Activated naive CD8-positive, alpha-beta T cell treated with anti-CD3 and anti-CD28 coated beads, Interleukin-2, amount 50 U/mL, for 24 hours (primary cell): ENCODE measurements at places on chromosomes 1 and 21.

DNA sequence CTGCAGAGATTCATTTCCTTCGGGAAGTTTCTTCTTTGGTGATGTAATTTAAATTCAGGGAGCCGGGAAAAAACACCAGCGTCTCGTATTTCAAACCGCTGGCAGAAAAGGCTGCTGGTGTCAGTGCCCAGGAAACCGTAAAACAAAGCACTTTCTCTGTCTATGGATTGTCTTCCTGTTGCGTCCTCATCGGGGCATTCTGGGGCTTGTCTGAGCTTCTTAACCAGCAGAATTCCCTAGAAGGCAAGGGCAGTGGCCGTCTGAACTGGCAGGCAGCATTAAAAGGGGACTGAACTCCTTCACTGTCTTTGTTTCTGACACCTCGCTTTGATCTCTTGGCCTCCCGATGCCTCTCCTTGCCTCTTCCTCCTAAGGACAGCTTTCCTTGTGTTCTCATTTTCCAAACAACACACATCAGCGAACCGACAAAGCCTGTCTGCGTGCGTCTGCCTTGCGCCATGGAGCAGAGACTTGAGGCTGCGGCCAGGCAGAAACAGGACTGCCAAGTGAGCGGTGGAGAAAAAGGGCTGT, 391.6 kb upstream of the VAMP3 start:
- DNase-seq: no peak

GRCh38 chr1:65630855-65631254, 161.8 kb upstream of the PDE4B start:
- DNase-seq: no peak

DNA sequence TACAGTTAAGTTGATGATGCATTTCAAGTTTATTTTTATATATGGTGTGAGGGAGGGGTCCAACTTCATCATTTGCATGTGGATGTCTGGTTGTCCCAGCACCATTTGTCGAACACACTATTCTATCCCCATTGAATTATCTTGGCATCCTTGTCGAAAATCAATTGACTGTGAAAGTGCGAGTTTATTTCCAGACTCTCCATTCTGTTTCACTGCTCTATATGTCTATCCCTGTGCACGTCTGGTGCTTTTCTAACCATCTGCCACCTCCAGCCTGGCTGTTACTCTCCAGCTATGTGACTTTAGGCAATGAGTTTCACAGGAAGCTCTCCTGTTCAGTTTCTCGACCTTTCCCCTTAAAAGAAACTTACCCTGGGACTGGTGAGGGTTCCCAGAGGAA, 137.1 kb upstream of the KLHDC7A start:
- DNase-seq: no peak

DNA sequence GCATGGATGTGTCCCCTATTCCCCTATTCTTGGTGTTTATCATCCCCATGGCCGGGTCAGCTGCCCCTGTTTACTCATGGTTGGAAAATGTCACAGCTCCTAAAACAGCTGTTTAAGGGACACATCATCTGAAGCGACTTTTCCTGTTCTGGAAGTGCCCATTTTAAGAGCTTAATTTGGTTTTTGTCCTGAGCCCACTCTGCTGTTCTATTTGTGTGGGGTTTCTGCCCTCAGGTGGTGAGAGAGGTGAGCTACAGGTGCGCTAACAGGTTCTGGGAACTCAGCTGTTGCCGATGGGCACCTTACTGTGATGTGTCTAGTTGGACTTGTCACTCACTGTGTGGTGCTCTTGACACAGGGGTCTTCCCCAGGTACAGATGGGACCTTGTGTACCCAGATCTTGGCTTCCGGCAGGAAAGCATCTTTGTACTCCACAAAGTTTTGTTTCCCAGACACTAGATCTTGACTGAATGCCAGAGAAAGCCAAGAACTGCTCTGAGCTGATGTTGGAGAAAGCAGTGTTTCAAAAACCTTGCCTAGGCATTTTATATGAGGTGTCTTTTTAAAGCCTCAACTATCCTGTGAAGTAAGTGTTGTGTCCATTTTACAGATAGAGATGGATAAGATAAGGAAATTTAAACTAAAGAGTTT, 59.0 kb upstream of the CD1D start:
- peak; percentile 15 for DNase-seq

- no peak for DNase-seq
Measured at GRCh38 chr1:176944606-176945005, 219.9 kb downstream of the ASTN1 start.

DNA sequence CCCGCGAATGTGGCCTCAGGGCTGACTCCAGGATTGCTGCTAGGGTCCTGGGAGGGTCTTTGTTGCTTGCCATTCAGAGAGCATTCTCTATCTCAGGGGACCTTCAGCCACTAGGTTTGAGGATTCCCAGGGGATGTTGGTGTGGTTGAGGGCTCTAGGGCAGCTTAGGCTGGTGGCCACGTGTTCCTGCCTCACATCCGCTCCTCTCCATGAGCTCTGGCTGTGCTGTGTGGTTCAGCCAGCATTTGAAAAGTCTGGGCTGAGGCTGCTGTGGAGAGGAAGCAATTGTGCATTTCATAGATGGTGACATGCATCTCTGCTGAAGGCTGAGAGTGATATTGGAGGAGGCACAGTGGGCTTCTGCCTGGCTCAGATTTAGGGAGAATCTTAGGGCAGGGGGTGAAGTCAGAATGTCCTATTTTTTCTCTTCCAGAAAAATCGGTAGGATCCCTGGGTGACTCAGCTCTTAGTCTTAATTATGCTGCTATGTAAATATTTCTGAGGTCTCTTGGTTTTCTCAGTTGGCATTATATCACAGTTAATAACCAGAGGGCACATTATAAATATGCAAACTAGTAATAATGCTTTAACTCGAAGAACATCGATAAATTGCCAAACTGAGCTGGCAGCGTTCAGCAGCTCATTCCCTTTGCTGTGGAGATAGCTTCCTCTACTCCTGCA, 182.3 kb downstream of the CAMTA1 start:
- no peak for DNase-seq

GRCh38 chr1:219726480-219727272, 113.8 kb upstream of the ZC3H11B start:
- DNase-seq: no peak

- no peak for DNase-seq
Measured at GRCh38 chr1:205065666-205066065, 18.6 kb downstream of the TMEM81 start.

DNA sequence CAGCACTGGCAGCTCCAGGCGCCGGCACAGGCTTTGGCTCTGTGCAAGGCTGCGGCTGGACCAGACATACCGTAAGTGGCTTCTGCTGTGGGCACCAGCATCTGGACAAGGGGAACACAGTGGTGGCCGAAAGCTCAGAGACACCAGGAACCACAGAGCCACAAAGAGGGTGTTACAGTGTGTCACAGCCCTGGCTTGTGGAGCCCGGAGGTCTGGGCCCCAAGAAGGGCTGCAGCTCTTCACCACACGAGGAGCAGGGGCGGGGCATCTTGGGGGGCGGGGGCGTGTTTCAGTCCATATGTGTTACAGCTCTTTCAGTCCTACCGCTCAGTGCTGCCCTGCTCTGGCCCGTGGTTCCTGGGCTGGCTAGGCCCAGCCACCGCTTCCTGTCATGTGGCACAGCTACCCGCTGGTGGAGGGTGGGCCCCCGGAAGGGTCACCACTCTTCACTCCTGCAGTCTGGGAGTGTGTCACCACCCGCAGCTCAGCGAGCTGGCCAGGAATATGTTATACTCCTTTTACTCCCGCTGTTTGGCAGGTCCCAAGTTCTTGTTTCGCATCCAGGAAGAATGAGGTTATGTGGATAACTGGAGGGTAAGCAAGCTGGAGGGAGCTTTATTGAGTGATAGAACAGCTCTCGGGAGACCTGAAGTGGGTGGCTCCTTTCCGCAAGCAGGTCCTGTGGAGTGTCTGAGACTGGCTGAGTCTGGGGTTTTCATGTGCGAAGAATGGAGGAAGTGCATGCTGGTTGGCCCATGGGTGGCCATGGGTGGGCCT, 3.3 kb upstream of the LSM10 start:
- DNase-seq: peak; percentile 67

DNA sequence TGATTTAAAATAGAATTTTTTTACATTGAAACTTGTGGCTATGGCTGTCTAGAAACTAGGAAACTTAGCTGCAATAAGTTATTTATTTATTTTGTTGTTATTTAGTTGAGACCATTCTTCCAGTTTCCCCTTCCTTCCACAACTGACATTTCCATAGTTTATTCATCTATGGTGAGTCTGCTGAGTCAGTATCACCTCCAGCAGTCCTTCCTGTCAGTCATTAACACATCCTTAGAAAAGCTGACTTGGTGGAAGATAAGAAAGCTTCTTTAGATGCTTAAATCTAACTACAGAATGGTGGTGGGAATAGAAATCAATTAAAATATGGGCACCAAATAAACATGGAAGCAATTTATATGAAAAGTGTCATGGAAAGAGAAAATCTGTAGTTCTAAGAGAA, 714.0 kb downstream of the RWDD3 start:
- no peak for DNase-seq

GRCh38 chr1:159443066-159443750, 3.7 kb downstream of the OR10J1 start:
- DNase-seq: no peak

DNA sequence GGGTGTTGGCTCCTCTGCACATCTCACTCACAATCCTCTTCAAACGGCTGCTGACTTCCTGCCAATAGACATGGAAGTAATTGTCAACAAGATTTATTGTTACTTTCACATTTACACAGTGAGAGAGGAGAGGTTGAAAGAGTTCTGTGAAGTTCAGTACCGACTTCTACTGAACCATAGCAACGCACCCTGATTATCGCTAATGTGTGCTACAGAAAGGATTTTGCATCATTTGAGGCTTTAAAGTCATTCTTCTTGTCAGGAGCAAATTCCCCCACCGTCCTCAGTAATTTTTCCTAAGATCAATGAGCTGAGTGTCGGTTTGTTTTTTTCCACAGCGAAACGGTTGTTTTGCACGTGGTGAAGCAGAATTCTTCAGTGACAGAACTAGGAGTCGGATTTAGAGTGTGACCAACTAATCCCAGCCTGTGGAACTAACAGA, 361.0 kb downstream of the ADGRL2 start:
- no peak for DNase-seq

DNA sequence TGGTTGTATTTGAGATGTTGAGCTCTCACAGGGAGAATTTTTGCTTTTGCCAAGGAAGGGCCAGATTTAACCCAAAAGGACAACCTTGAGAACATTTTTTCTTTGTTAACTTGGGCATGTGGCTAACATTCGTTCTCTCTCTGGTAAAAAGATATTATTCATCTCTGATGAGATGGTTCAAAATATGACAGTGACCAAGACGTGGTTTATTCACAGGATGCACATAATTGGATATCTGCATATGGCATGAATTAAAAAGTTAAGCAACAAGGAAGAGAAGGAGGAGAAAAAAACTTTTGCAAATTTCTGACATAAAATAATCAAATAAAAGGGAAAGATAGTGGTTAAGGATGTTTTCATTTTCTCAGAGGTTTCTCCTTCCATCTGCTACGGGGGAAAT, 43.1 kb upstream of the BCL10 start:
- DNase-seq: no peak

GRCh38 chr1:147201276-147201675, 23.9 kb downstream of the FMO5 start:
- DNase-seq: no peak
